CD4-positive, alpha-beta T cell treated with Interleukin-10 for 1 hour (primary cell): ENCODE measurements at places on chromosomes 6 and 20.
A peak's percentile ranks its signal among the peaks of the same experiment; 100 is the strongest.

- DNase-seq = peak; percentile 39
Measured at GRCh38 chr20:25076731-25077609, 5.0 kb downstream of the VSX1 start.

GRCh38 chr20:47710665-47711045, 74.6 kb downstream of the SULF2 start:
- no peak for DNase-seq

- DNase-seq = no peak
Measured at GRCh38 chr6:44202972-44203750, 13.6 kb upstream of the MYMX start.

- no peak for DNase-seq
Measured at GRCh38 chr20:11564491-11564890, 353.2 kb upstream of the BTBD3 start.

DNA sequence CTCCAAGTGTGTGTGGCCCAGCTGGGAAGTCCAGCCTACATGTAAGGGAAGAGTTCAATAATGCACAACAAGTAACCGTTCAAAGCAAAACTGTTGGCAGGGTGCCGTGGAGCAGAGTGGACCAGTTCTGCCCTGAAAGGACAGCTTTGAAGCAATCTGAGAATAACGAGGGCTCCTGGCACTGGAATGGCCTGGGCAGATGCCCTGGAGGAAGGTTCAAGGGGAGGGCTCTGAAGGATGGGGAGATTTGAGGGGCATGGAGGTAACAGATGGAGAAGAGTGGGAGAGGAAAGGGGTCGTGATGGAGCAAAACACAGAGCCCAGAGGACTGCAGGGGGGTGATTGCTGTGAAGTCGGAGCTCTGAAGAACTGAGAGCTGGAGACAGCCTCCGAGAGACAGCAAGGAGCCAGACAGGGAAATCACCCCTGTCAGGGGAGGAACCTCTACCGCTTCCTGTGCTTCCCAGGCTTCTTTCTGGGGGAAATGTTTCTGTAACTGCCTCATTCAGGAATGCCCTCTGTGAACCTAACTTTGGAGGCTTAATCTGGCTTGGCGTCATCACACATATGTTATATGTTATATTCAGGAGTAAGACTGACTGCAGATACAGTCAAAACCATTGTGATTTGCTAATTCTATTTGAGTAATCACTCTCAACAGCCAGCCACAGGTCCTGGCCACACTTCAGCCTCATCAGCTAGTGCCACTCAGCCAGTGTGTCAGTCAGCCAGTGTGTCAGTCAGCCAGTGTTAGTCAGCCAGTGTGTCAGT, 41.2 kb downstream of the ZC3H12D start:
- no peak for DNase-seq

GRCh38 chr6:56551409-56552120, 91.1 kb downstream of the DST start:
- DNase-seq = no peak

- DNase-seq = no peak
Measured at GRCh38 chr6:129865013-129865412, 3.9 kb upstream of the TMEM244 start.

DNA sequence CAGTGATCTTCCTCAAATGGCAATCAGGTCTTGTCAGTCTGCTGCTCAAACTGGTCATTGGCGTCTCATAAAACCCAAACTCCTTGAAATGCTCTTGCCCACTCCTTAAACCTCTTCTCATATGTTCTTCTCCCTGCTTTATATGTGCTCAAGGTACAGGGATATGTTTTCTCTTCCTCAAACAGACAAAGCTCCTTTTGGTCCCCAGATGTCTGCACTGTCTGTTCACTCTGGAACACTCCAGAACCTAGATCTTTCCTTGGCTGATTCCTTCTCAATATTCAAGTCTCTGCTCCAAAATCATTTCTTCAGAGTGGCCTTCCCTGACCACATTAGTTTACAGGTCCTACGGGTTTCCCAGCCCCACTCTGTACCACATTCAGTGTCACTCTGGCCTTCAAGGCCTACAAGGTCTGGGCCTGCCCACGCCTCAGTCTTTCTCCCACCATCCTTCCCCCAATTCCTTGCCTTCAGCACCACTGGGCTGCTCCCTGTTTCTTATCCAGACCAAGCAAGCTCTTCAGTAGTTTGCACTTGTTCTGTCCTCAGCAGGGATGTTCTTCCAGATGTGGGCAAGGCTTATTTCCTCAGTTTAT, 9.0 kb downstream of the THEMIS start:
- no peak for DNase-seq

DNA sequence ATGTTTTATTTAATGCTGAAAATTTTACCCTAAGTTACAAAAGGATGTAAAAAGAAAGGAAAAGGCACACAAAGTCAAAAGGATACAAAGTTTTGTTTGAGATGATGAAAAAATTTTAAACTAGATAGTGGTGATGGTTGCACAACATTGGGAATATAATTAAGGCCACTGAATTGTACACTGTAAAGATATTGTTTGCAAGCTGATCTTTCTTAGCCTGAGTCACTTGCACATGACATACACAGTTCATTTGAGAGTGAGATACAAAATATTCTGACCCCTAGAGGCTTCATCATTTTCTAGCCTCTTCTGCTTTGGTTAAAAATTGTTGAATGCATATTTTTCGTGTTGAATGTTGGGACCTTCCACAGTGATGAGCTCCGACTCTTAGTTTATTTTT, 462.6 kb downstream of the HDGFL1 start:
- no peak for DNase-seq

GRCh38 chr6:148981515-148981914, 234.7 kb downstream of the UST start:
- DNase-seq = no peak

DNA sequence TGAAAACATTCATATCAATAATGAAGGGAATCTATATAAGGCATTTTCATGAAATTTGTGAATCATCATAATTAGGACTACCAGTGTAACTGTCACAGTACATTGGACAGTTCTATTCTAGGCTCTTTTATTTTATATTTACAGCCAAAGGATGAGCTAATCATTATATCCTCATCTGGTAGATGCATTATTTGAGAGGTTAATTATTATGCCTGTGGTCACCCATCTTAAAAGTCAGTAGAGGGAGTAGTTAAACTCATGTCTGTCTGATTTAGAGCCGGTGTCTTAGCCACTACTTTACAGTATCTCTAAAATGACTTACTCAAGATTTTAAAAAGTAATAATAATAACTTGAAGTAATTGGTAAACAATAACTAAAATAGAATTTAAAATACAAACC, 899.3 kb upstream of the MAP3K7 start:
- DNase-seq = no peak

GRCh38 chr20:56451056-56451765, 17.2 kb upstream of the RTF2 start:
- DNase-seq = no peak

- no peak for DNase-seq
Measured at GRCh38 chr20:57387945-57388371, 3.2 kb upstream of the RBM38 start.
